ENCODE measurements at places on chromosomes 7 and 10. TPM values are rescaled to one million over a fixed set of nuclear protein-coding genes. Genes with fewer than 3 reads are reported as not detected.

MRC1 gene
- not detected for total RNA-seq

TEX36 gene
- not detected for total RNA-seq

TRIM50 gene
- total RNA-seq: not detected

ZEB1 gene
- 28.4 TPM for total RNA-seq

DNAH11 gene
- 2.3 TPM for total RNA-seq

ODAD2 gene
- 0.88 TPM for total RNA-seq

TMEM196 gene
- total RNA-seq: not detected

AMZ1 gene
- 0.11 TPM for total RNA-seq

BTBD16 gene
- total RNA-seq: not detected

ZNF786 gene
- total RNA-seq: 4.3 TPM

GIMAP7 gene
- 29.5 TPM for total RNA-seq

RAMP3 gene
- total RNA-seq: not detected

KCNIP2 gene
- 2.4 TPM for total RNA-seq

PPP2R2D gene
- 31.6 TPM for total RNA-seq

CDK14 gene
- 0.27 TPM for total RNA-seq

WNT2 gene
- total RNA-seq: not detected

GPER1 gene
- total RNA-seq: 0.18 TPM

CALHM3 gene
- total RNA-seq: not detected

CLCN1 gene
- total RNA-seq: not detected

HOXA3 gene
- not detected for total RNA-seq

SPDYE11 gene
- not detected for total RNA-seq

NPTX2 gene
- total RNA-seq: not detected

SPOCK2 gene
- 135 TPM for total RNA-seq

LIPK gene
- total RNA-seq: not detected

COL1A2 gene
- total RNA-seq: 0.56 TPM

ACSM6 gene
- not detected for total RNA-seq

GIMAP4 gene
- 88.3 TPM for total RNA-seq

TAS2R38 gene
- total RNA-seq: not detected

LDB3 gene
- total RNA-seq: 0.07 TPM

OR2AE1 gene
- not detected for total RNA-seq

CFAP70 gene
- 0.59 TPM for total RNA-seq

EPO gene
- total RNA-seq: not detected

SEMA3A gene
- 1.7 TPM for total RNA-seq

ABCC2 gene
- 0.87 TPM for total RNA-seq

BLNK gene
- total RNA-seq: 0.16 TPM

PTF1A gene
- total RNA-seq: not detected

GPR26 gene
- total RNA-seq: not detected

TMEM60 gene
- total RNA-seq: 8.6 TPM
